SJCRH30 (cell line): ENCODE measurements at places on chromosomes 12 and 14.

DNA sequence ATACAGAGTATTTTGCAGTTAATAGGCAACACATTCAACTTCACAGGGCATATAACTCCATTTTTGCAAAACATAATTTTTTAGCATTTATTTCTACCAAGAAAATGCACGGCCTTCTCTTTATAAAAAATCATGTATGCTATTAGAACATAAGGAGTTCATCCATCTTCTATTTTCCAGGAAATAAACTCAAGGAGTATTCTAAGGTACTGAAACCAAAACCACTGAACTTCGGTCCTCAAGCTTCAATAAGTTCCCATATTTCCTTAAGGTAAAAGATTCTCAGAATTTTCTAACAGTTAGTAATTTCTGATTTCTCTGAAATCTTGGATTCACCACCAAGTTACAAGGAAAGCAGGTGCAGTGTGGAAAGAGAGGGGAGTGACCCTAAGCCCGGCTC is 113.3 kb upstream of the DIO2 start:
- DNase-seq = no peak

GRCh38 chr12:21891751-21892217 is 49.4 kb downstream of the ABCC9 start:
- no peak for DNase-seq

- DNase-seq = peak; percentile 49
These were observed 147.1 kb downstream of the KIF26A start for GRCh38 chr14:104285508-104285840.

- DNase-seq = peak; percentile 75
These were observed 43.3 kb upstream of the PTPRO start for GRCh38 chr12:15278816-15279658.

GRCh38 chr14:34368971-34369647 is 92.9 kb downstream of the SPTSSA start:
- DNase-seq = no peak

DNA sequence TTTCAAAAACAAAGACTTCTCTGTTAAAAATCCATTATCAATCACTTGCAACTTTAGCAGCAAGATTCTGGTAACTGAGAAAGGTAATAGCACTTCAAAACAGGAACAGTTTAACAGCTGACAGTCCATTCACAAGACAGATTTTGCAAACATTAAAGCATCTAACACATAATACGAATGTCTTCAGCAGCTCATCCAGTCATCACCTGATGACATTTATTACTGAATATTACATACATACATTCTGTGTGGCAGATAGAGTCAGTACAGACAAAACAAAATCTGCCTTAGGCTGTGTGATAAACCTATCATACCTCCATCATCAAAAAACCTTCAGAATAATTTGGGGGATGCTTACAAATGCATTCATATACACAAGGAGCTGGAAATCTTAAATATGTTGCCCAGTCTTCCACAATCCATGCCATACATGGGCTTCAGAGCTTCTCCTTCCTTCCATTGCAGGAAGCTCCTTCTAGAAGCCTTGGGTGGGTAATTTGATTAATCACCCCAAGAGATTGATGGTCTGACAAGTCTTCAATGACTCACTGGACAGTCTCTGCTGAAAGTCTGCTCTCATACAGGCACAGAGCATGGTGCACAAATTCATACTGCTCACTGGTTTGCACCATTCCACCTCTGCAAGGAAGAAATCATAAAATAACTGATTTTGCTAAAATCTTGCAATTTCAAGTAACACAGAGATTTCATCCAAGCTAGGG is 1.6 kb upstream of the PTPRB start:
- no peak for DNase-seq

- DNase-seq = peak; percentile 27
These were observed 39.5 kb downstream of the DGLUCY start for GRCh38 chr14:91153360-91153759.

GRCh38 chr14:94689985-94690400 is 77.8 kb downstream of the SERPINA3 start:
- no peak for DNase-seq

GRCh38 chr14:58414845-58415244 is 12.5 kb downstream of the TIMM9 start:
- no peak for DNase-seq

- no peak for DNase-seq
These were observed 38.4 kb upstream of the G2E3 start for GRCh38 chr14:30520536-30520935.

DNA sequence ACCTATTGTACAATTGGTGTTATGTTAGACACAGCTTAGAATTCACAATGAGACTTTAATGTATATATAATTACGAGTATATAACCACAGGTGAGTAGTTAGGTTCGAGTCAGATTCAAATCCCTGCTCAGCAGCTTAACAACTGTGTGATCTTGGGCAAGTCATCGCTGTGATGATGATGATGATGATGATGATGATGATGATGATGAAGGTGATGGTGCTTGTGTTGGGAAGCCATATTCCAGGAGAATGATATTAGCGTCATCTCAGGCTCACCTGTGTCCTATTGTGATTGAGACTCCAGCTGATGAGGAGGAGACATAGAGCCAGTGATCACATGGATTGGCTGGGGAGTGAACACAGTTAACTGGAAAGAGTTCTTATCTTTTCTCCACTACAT is 16.5 kb downstream of the RFX4 start:
- no peak for DNase-seq

DNA sequence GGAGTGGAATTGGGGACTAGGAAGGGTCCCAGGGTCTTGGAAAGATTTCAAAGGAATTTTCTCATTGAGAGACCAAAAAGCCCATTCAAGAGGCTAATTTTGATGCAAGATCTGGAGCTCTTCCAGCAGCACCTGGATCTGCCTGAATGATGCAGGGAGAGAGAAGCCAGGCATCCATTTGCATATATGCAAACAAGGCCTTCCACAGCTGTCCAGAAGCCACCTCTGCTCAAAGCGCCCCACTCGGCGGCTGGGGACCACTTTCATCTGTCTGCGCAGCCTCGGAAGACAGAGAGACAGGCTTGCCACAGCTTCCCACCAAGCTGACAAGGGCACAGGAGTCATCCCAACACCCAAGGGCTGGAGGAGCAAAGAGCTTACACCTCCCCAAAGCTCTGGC is 295.6 kb downstream of the DPF3 start:
- DNase-seq = no peak

DNA sequence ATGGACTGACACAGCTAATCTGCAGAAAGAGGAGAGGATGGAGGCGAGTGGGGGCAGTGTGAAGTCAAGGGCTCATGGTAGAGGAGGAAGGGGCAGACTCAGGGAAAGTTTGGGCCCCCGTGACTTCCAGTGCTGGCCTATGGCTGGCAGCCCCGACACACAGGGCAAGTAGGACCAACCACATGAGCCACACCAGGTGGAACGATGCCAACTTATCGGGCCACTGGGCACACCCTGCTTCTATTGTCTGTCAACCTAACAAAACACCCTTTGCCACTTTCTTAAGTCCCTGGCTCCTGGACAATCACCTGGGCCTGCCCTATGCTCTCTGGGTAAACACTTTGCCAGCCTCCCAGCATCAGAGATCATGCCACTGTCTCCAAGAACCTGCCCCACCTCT is 65.2 kb upstream of the PSMC1 start:
- no peak for DNase-seq

DNA sequence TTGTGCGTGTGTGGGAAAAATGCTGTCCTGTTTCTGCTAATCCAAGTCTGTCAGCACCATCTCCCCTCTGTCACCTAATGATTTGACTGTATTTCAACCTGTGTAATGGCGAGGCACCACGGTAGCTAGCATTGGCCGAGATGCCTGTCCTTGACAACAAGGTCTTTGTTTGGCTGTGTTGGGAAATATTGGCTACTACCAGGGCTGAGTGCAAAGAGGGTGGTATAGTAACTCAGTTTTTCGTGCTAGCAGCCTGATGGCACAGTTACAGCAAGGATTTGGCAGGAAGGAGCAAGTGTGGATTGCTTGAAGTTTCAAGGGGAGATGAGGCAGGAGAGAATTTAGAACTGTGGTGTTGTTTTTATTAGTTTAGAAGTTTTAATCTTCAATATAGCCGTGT is 440.3 kb upstream of the RGS6 start:
- DNase-seq = no peak
